Astrocyte (in vitro differentiated cells and primary cell): ENCODE measurements at places on chromosomes 12 and 14. TPM values are rescaled to one million over a fixed set of nuclear protein-coding genes. Genes with fewer than 3 reads are reported as not detected.

The ACYP1 gene
- total RNA-seq, result 6.9 and 8.9 TPM in 2 replicates

- DNase-seq, result no peak
Measured at GRCh38 chr12:52645120-52645761, 6.8 kb downstream of the KRT2 start.

DNA sequence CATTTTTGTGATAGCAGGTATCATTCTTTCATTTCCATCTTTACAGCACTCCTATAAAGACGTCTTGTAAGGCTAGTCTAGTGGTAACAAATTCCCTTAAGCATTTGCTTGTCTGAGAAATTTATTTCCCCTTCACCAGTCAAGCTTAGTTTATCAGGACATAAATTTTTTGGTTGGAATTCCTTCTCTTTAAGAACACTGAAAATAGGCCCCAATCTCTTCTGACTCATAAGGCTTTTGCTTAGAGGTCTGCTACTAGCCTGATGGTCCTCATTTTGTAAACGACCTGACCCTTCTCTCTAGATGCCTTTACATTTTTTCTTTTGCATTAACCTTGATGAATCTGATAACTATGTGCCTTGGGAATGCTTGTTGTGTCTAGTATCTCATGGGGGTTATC lies 20.3 kb downstream of the OLR1 start:
- no peak for DNase-seq

DNA sequence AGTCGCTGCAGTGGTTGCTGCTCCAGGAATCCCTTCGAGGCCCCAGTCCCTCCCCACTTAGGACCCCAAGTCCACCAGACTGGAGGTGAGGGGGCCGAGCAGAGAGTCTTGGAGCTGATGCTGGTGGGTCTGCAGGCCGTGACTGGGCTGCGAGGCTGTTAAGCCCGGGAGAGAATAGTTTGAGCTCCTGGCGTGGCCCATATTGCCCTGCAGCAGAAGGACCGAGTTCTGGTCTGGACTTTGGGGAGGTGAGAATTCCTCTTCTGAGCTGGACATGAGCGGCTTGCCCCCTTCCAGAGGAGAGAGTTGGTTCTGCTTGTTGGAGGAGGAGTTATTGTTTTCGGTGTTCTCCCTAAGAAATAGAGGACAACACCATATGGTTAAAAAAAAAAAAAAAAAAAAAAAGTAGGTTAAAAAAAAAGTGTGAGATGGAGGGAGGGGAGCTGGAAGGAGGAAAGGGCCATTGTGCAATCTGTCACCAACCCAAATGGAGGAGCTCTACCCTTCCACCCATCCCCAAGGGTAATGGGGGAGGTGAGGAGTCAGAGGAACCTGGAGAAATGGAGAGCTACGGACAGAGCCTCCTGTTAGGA lies 3.0 kb downstream of the SIX1 start:
- DNase-seq, result no peak

- no peak for DNase-seq
Measured at GRCh38 chr12:31298515-31298910, 27.4 kb downstream of the SINHCAF start.

- DNase-seq, result no peak
Measured at GRCh38 chr12:45232146-45232755, 16.4 kb downstream of the ANO6 start.

DNA sequence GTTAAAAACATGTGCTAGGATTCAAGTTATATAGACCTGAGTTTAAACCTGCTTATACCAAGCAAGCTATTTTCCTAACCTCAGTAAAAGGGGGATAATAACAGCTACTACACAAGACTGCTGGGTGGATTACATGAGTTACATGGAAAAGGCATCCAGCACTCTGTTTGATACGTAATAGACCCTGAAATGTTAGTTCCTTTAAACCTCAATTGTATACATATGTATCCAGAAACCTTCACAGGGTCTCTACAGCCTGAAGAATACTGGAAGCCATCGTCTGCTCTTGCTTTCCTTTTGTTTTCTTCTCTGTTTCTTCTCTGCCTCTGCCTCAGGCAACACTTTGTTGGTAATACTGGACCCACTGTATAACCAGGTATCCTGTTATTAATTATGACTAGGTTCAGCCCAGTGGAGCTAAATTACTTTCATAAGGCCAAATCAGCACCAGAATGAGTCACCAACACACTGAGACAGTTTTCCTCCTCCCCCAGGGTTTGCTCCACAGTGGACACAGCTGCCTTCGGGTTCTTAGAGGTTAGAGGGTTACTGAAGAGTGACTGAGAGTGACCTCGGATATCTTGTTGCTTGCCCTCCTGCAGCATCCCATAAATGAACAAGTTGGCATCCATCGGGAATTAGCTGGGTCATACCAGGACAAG lies 127.1 kb downstream of the CAPZA3 start:
- peak; percentile 63 for DNase-seq
